ENCODE measurements at places on chromosomes 1 and 21.
A peak's percentile ranks its signal among the peaks of the same experiment; 100 is the strongest.

GRCh38 chr1:207658408-207658807, 13.5 kb downstream of the CR1L start:
- no peak for DNase-seq

- no peak for DNase-seq
These were observed 27.0 kb downstream of the ST6GALNAC3 start for GRCh38 chr1:76101548-76101947.

GRCh38 chr1:119323216-119323982, 45.2 kb upstream of the HAO2 start:
- no peak for DNase-seq

DNA sequence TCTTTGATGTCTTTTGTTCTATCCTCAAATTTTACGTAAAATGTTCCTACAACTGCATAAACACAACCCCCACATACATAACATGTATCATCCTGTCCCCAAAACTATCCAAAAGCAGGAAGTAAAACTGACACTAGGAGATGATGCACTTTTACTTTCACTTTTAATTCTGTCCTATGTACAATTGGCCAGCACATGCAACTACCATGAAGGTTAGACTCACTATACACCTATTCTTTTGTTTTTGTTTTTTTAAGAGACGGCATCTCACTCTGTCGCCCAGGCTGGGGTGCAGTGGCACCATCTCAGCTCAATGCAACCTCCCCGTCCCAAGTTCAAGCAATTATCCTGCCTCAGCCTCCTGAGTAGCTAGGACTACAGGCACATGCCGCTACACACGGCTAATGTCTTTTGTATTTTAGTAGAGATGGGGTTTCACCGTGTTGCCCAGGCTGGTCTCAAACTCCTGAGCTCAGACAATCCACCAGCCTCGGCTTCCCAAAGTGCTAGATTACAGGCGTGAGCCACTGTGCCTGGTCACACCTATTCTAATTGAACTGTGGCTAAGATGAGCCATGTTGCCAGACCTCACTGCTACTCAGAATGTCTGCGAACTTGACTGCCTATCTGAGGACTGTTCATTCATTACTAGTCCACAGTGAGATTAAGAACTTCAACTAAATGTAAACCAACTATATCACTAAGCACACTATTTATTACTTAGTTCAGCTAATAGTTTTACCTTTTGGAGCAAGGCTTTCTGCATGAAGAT, 48.0 kb downstream of the TOR3A start:
- DNase-seq: peak; percentile 16

DNA sequence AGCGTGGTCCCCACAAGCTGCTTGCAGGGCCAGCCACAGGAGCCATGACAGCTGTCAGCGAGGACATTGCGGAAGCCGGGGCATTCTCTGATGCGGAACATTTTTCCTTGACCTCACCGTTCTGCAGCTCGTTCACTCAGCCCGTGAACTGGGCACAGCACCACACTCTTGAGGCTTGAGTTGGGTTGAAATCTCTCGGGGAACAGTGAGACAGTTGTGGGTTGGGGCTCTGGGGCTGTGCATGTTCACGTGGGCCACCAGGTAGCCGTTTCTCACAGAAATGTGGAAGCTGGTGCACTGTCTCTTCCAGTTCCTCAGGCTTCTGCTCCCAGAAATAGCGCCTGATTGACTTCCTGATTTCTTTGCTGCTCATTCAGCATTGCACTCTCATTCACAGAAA, 69.8 kb downstream of the SPSB1 start:
- DNase-seq: no peak

DNA sequence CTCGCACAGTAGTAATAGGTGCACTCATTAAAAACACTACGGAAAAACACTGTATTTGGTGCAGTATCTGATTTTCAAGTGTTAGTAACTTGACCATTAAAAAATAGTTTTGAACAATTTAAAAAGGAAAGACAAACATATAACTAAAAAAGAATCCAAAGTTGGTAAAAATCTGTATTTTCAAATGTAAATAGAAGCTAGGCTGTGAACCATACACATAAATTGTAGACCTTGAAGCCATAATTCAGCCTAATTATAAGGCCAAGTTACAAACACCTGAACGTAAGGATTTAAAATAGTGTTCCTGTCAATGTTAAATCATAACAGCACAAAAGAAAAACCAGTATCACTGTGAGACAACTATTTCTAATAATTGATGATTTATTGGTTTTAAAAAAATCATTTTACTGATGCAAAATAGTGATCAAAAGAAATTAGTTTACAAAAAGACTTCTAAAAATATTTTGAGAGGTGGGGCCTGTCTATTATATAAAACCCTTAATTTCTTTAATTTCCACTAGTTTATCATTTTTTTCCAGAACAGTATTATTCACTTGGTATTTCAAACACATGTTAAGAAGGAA, 4.5 kb downstream of the IRF2BP2 start:
- no peak for DNase-seq

DNA sequence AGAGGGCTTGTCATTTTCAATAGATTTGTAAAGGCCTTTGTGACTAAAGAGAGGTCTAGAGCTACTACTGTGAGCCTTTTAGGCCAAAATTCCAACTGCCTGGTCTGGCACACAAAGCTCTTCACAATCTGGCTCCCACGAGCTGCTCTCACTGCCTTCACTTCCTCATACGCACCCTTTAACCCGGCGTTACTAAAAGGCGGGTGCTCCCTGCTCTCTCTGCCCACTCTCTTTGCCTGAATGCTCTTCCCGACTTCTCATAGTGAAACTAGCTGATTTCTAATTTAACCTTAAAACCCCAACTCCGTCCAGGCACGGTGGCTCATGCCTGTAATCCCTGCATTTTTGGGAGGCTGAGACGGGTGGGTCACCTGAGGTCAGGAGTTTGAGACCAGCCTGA, 14.2 kb downstream of the BSDC1 start:
- no peak for DNase-seq

DNA sequence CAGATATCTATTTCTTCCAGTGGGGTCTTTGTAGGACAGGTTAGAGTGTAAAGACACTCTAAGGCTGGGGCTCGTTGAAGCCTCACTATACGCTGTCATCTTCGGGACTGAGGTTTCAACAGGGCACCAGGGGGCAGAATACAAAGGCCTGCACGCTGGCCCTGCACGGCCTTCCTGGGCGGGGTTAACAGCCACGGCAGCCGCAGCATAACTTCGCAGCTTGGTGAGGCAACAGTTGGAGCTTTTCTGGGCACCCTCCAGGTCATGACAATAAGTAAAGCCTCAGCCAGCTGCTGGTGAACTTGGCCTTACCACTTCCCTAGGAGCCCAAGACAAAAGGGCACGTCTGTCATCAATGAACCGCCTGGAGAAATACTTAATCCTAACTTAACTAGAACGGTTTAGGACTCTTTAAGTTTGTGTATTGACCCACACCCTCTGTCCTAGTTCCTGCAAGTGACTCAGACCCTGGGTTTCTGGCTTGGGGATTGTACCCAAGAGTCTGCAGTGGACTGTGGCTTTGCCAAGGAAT, 2.3 kb upstream of the RUNX1 start:
- peak; percentile 80 for DNase-seq

All from activated CD4-positive, alpha-beta T cell treated with anti-CD3 and anti-CD28 coated beads for 4 hours (primary cell).